ENCODE measurements at places on chromosomes 6 and 20.
A peak's percentile ranks its signal among the peaks of the same experiment; 100 is the strongest.

DNA sequence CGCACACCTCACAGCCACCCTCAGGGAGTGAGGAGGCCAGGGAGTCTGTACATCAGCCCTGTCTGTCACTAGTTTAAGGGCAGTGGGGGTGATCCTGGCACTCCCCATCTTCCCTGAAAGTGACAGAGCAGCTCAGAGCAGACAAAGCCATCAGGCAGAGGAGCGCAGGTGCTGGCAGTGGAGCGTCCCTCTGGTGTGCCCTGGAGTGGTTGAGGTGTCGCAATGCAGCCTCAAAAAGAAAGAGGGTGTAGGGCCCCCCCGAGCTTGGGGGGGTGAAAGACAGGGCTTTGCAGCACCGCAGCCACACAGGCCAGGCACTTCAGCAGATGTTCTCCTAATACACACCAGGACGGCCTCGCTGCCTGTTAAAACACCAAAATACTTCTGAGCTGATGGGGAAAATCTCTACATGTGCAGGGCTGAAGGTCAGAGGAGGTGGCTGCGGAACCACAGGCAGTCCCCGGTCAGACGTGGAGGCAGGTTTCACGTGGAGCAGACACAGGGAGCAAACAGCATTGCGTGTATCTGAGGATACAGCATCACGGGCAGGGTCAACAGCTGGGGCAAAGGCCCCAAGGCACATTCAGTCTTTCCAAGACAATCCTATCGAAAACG is 69.5 kb downstream of the PREX1 start:
- DNase-seq = peak; percentile 33

DNA sequence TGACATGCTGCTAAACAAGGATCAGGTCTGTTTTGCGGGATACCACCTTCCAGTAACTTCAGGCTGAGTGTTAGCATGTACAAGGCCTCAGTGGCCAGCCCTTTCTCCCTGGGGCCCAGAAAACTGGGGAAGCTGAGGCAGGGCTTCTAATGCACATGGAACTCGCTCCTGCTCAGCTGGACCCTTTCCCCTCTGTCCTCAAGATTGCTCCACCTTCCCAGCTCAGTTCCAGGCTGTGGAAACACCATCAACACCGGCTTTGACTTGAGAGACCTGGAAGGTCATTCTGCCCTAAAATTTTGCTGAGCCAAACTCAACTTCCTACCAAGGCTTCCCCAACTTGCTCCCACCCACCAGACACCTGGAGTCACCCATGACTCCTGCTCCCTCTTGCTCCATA is 4.2 kb upstream of the BLCAP start:
- no peak for DNase-seq

DNA sequence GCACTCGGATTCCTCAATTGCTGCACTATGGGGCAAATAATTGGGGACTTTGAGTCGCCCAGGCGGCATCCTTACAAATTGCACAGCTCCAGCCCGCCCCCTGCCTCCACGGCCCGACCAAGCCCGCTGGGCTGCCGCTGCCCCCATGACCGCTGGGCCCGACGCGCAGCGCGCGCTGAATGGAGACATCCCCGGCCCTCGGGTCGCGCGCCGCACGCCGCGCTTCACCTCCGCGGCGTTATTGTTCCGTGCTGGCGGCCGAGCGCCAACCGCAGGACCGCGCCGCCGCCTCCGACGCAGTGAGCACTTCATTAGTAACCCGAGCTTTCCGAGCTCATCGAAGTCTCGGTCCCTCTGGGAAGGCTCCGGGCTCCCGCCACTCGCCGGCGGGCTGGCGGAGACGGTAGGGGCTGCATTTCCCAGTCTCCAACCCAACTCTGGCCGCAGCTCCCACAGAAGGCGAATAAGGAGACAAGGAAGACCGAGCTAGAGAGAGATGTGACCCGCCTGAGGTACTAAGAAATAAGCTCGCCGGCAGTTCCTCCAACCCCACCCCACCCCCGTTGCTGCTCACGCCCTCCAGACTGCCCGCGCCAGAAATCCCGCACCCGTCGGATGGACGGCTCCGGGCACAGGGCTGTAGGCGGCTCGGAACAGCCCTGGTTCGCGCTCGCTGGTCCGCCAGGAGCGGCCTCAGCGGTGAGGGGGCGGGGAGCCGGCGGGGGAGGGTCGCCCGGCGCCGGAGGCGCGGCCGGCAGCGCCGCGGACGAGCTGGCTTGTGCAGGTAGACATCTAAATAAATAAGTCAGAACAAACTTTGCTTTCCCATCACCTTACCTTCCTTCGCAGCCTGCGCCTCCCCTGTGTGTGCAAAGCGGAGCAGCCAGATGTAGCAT is 703 bp downstream of the EPHA7 start:
- no peak for DNase-seq

- no peak for DNase-seq
Measured at GRCh38 chr6:56204134-56204533, 43.2 kb downstream of the COL21A1 start.

DNA sequence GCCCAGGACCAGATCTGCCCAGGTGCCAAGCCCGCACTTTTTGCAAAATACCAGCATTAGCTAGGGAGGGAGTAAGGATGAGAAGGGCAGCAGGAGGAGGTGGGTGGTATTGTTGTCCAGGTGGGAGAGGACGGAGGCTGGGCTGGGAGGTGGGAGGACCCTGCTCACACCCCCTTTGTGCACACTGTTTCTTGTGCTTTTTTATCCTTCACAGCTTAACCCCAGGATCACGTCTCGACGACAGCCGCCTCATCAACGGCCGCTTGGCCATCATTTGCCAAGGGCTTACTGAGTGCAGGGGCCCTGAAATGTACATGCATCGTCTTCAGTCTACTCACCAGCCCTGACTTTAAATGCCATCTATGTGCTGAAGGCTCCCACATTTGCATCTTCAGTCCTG is 12.1 kb upstream of the TGM2 start:
- no peak for DNase-seq

All from naive thymus-derived CD8-positive, alpha-beta T cell (primary cell).